ENCODE measurements at places on chromosomes 1 and 21. TPM values are rescaled to one million over a fixed set of nuclear protein-coding genes. Genes with fewer than 3 reads are reported as not detected.

DNA sequence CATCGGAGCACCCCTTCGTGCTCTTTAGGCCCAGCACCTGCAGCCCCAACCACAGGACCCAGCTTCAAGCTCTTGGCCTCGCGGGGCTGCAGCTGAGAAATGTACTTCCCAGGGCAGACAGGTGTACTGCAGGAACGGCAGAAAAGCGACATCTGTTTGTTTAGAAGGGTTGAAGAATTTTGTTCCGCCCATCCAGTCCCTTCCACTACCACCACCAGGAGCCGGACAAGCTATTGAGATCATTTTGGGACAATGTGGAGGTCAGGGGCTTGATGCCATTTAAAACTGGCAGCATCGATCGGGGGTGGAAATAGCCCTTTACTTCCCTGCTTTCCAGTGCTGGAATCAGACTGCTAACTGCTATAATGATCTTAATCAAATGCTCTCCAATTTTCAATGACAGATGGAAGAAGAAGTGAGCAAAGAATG, 1.7 kb downstream of the SERTAD4 start:
- peaks cover 19% of the 10 kb centered on the region for H3K27me3 ChIP-seq
- no peak overlapping the region for H3K27ac ChIP-seq

HMGCS2 gene
- not detected for total RNA-seq

DNA sequence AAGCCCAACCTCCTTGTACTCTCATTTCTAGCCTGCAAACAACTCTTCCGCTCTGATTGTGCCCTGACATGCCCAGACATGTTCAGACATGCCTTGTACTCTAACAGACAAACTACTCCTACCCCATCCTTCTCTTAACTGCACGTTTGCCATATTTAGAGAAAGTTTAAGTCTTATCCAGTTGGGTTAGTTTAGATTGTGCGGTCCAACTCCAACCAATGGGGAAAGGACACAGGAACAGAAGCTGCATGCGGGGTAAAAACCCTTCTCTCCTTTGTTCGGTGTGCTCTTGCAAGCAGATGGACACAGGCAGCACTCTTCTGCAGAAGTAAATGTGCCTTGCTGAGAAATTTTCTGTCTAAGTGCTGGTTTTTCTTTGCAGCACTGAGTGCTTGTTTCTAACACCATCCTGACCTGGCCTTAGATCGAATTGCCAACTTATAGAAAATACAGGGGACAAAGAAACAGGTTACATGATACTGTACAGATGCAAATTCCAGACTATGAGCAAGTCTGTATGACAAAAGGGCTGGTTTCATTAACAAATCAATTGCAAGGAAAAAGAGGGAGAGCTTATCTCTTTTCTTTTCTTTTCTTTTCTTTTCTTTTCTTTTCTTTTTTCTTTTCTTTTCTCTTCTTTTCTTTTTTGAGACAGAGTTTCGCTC, 35.8 kb upstream of the IFNGR2 start:
- no peaks in the 10 kb centered on the region for H3K36me3 ChIP-seq
- H3K27me3 ChIP-seq: no peaks in the 10 kb centered on the region
- H3K4me1 ChIP-seq: peaks cover 5% of the 10 kb centered on the region
- no peak for DNase-seq
- H3K4me3 ChIP-seq: no peak overlapping the region
- H3K27ac ChIP-seq: no peak overlapping the region

DNA sequence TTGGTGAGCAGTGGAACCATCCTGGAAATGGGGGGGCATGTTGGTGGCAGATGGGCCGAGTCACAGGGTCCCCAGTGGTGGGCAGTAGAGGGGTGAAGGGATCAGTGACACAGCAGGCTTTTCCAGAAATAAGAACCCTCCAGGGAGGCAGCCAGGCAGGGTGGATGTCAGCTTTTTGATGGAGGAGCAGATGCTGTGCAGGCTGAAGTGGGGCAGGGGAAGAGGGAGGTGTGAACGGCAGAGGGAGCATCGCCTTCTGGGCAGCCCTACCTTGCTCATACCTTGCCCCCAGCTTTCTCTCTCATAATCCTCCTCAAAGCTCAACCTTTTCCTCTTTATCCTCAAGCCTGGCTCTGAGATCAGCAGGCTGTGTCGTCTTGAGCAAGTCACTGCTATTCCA, 131.8 kb upstream of the IPO9 start:
- no peak overlapping the region for H3K4me3 ChIP-seq
- H3K27me3 ChIP-seq: no peaks in the 10 kb centered on the region
- H3K4me1 ChIP-seq: no peaks in the 10 kb centered on the region
- no peak overlapping the region for H3K27ac ChIP-seq

GRCh38 chr1:151934048-151934493, 24.8 kb upstream of the THEM4 start:
- H3K4me3 ChIP-seq: no peak overlapping the region
- H3K36me3 ChIP-seq: no peaks in the 10 kb centered on the region
- H3K27ac ChIP-seq: no peak overlapping the region
- no peaks in the 10 kb centered on the region for H3K27me3 ChIP-seq

- peaks cover 60% of the 10 kb centered on the region for H3K4me1 ChIP-seq
- no peak overlapping the region for H3K4me3 ChIP-seq
- H3K36me3 ChIP-seq: peaks cover 10% of the 10 kb centered on the region
- H3K27me3 ChIP-seq: no peaks in the 10 kb centered on the region
- no peak overlapping the region for H3K27ac ChIP-seq
Measured at GRCh38 chr1:203797948-203798655, 2.7 kb downstream of the ZBED6 start.

ACOT11 gene
- 0.58 TPM for total RNA-seq

PTPN14 gene
- 0.79 TPM for total RNA-seq

DNA sequence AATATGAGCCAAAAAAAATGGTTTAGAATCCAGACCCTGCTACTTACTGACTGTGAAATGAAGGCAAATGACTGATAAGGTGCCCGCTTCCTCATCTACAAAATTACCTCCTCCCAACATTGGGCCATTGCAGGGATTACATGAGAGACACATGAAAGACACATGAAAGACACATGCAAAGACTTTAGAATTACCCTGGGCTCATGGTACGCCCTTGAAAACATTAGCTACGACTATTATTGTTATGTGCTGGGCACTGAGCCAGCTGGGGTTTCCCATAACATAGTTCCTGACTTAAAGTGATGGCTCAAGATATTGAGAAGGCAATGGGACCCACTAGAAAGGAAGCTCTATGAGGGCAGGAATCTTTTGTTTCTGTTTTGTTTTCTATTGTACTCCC, 43.7 kb upstream of the KANK4 start:
- no peak for DNase-seq
- no peaks in the 10 kb centered on the region for H3K36me3 ChIP-seq
- no peaks in the 10 kb centered on the region for H3K4me1 ChIP-seq
- H3K27me3 ChIP-seq: no peaks in the 10 kb centered on the region
- H3K27ac ChIP-seq: no peak overlapping the region
- H3K4me3 ChIP-seq: no peak overlapping the region

GRCh38 chr1:151988405-151988923, 5.2 kb downstream of the S100A10 start:
- no peak overlapping the region for H3K4me3 ChIP-seq
- peaks cover 67% of the 10 kb centered on the region for H3K4me1 ChIP-seq
- no peaks in the 10 kb centered on the region for H3K27me3 ChIP-seq
- H3K36me3 ChIP-seq: peaks cover 25% of the 10 kb centered on the region
- no peak for DNase-seq

- no peaks in the 10 kb centered on the region for H3K36me3 ChIP-seq
- no peak overlapping the region for H3K27ac ChIP-seq
- H3K4me1 ChIP-seq: peaks cover 15% of the 10 kb centered on the region
Measured at GRCh38 chr1:2136386-2137235, 58.0 kb downstream of the FAAP20 start.

- no peaks in the 10 kb centered on the region for H3K27me3 ChIP-seq
- no peak overlapping the region for H3K27ac ChIP-seq
- no peak for DNase-seq
- no peak overlapping the region for H3K4me3 ChIP-seq
- H3K4me1 ChIP-seq: no peaks in the 10 kb centered on the region
Measured at GRCh38 chr1:55939866-55940265, 639.5 kb downstream of the PLPP3 start.

C1orf94 gene
- not detected for total RNA-seq

MANEAL gene
- 8.0 TPM for total RNA-seq

GRCh38 chr1:49552101-49552500, 471.7 kb downstream of the AGBL4 start:
- no peaks in the 10 kb centered on the region for H3K36me3 ChIP-seq
- H3K27ac ChIP-seq: no peak overlapping the region
- H3K4me1 ChIP-seq: no peaks in the 10 kb centered on the region
- H3K4me3 ChIP-seq: no peak overlapping the region

GRCh38 chr1:157137046-157137407, 1.2 kb downstream of the ETV3 start:
- no peak for DNase-seq
- peaks cover 63% of the 10 kb centered on the region for H3K4me1 ChIP-seq
- H3K27ac ChIP-seq: peak overlapping the region; percentile 88
- H3K27me3 ChIP-seq: no peaks in the 10 kb centered on the region
- H3K36me3 ChIP-seq: peaks cover 17% of the 10 kb centered on the region

GRCh38 chr1:197496722-197497121, 228.7 kb downstream of the CRB1 start:
- H3K4me3 ChIP-seq: no peak overlapping the region
- no peaks in the 10 kb centered on the region for H3K27me3 ChIP-seq
- H3K27ac ChIP-seq: no peak overlapping the region
- no peaks in the 10 kb centered on the region for H3K36me3 ChIP-seq
- no peak for DNase-seq
- no peaks in the 10 kb centered on the region for H3K4me1 ChIP-seq

DNA sequence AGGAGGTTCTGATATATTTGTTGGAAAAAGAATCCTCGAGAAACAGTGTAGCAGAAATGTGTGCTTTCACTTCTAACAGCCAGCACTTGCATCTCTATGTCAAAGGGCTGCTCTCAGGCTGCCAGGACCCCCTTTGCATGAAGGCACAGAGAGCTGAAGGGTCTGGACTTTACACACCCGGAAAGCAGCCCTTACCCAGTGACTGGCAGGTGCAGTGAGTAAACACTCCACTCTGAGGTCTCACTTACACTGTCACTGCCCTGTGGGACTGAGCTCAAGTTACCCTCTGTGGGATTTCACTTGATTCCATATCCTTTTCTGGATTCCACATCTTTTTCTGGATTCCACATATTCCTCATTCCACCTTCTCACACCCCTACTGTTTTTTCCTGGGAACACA, 40.8 kb upstream of the PPP2R5A start:
- peaks cover 6% of the 10 kb centered on the region for H3K4me1 ChIP-seq
- DNase-seq: no peak
- no peaks in the 10 kb centered on the region for H3K36me3 ChIP-seq
- no peaks in the 10 kb centered on the region for H3K27me3 ChIP-seq
- no peak overlapping the region for H3K27ac ChIP-seq

DNA sequence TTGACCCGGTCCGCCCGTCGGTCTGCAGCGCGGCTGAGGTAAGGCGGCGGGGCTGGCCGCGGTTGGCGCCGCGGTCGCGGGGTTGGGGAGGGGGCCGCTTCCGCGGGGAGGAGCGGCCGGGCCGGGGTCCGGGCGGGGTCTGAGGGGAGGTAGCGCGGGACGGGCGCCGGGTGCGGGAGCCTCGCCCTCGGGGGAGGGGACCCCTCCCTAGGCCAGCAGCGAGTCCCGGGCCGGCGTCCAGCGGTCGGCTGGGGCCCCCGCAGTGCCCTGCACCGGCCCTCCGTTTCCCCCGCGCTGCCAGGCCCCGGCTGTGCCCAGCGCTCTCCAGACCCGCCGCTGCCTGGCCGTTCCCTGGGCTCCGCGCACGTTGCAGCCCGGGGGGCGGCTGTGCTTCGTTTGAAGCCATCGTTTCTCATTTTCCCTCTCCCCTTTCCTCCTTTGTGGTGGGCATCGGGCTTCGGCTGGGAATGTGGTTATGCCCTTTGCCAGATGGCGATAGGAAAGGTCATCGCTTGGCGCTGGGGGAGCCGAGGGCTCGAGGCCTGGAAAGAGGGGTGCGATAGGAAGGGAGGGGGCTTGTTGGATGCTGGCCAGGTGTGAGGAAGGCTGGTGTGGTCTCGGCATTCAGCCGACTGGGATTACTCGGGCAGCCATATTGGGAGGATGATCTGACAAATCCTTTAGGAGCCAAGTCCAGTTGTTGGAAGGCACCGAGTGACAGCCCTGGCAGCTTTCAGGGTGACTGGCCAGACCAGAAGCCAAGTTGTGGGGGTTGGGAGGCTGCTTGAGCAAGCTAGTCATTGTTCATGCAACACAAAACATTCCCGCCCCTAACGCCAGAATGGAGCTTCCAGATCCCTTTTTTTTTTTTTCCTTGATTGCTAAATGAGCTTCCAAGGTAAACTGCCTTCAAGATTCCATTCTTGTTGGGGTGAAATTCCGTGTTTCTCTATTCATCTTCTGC, 753 bp downstream of the KIF1B start:
- H3K4me3 ChIP-seq: peak overlapping the region; percentile 70
- H3K27ac ChIP-seq: peak overlapping the region; percentile 65
- H3K27me3 ChIP-seq: no peaks in the 10 kb centered on the region
- no peak for DNase-seq
- H3K4me1 ChIP-seq: peaks cover 19% of the 10 kb centered on the region

PRR9 gene
- not detected for total RNA-seq

CORT gene
- not detected for total RNA-seq

- H3K4me1 ChIP-seq: no peaks in the 10 kb centered on the region
- no peaks in the 10 kb centered on the region for H3K36me3 ChIP-seq
- H3K27ac ChIP-seq: no peak overlapping the region
Measured at GRCh38 chr1:33718186-33718585, 145.7 kb upstream of the HMGB4 start.

DNA sequence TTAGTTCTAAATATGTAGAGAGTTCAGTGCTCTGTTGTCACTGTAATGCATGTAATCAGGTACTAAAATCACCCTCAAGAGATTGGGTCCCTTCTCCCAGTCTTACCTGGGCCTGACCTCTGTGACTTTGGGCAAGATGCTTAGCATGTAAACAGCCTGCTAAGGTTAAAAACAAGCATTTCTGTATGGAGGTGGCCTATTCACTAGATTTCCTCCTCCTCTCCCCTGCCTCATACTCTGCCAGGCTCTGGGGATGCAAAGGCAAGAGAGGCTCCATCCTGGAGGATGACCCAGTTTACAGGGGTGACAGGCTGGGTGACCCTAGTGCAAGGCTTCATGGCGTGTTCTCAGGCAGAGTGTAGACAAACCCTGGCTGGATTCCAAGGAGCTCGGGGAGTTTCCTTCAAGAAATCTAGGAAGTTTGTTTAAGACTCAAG, 28.8 kb downstream of the VANGL2 start:
- H3K36me3 ChIP-seq: no peaks in the 10 kb centered on the region
- peaks cover 63% of the 10 kb centered on the region for H3K4me1 ChIP-seq
- peak; percentile 18 for DNase-seq
- no peak overlapping the region for H3K4me3 ChIP-seq
- no peaks in the 10 kb centered on the region for H3K27me3 ChIP-seq
- peak overlapping the region; percentile 40 for H3K27ac ChIP-seq

DNA sequence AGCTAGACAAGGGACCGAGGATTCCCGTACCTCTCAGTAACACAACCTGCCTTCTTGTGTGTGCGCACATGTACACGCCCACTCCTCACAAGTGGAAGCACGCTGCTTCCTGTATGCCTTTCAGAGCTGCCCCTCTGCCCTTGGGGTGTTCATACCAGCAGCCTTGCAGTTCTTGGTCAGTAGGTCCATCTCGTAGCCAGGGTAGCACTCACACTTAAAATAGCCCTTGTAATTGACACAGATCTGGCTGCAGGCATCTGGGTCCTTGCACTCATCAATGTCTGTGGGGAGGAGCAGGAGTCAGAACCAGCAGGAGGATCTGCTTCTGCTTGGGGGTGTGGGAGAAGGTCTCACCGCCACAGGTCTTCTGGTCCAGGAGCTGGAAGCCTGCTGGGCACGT, 32.6 kb upstream of the MAGOH start:
- no peak for DNase-seq
- no peaks in the 10 kb centered on the region for H3K27me3 ChIP-seq
- H3K36me3 ChIP-seq: no peaks in the 10 kb centered on the region

GRCh38 chr21:43826623-43826974, 37.2 kb downstream of the RRP1 start:
- no peaks in the 10 kb centered on the region for H3K36me3 ChIP-seq
- H3K4me1 ChIP-seq: no peaks in the 10 kb centered on the region
- DNase-seq: no peak

GRCh38 chr1:182713939-182714338, 29.6 kb upstream of the RGS8 start:
- peaks cover 8% of the 10 kb centered on the region for H3K4me1 ChIP-seq
- no peak for DNase-seq
- H3K27me3 ChIP-seq: no peaks in the 10 kb centered on the region
- H3K4me3 ChIP-seq: no peak overlapping the region

All from CD8-positive, alpha-beta memory T cell (primary cell).